ENCODE measurements at places on chromosomes 13 and 19.

- DNase-seq = peak; percentile 73
Observed at GRCh38 chr13:78241278-78241919, 322.8 kb upstream of the EDNRB start.

DNA sequence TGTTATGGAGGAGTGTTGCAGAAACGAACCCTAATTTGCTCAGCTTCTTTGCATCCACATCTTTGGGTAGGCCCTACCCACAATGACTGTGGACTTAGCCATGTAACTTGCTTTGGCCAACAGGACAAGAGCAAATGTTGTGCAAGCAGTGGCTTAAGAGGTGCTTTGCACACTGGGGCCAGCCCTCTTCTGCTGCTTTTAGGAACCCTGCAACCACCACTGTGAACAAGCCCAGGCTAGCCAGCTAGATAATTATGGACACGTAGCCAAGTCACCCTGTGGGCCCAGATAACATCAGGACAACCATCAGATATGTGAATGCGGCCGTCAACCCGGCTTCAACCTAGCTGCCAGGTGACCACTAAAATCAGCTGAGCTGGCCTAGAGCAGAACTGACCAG, 17.1 kb downstream of the C19orf47 start:
- no peak for DNase-seq

DNA sequence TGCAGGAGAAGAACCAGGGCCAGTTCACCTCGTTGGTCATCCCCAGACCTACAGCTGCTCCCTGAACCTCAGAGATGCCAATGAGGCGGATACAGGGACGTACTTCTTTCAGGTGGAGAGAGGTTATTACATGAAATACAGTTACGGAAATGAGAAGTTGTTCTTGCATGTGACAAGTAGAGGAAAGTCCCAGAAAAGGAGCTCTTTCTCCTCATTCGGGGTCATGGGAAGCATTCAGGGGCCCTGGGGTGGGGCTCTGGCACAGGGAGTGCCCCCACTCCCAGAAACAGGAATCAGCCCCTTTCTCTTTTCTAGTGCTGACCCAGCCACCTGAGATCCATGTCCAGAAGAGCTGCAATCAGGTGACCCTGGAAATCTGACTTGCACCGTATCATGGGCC, 4.5 kb upstream of the SIGLEC9 start:
- DNase-seq = no peak

- DNase-seq = no peak
Observed at GRCh38 chr13:40941581-40941980, 77.5 kb downstream of the ELF1 start.

- DNase-seq = no peak
Observed at GRCh38 chr19:5128251-5128935, 159.5 kb downstream of the KDM4B start.

DNA sequence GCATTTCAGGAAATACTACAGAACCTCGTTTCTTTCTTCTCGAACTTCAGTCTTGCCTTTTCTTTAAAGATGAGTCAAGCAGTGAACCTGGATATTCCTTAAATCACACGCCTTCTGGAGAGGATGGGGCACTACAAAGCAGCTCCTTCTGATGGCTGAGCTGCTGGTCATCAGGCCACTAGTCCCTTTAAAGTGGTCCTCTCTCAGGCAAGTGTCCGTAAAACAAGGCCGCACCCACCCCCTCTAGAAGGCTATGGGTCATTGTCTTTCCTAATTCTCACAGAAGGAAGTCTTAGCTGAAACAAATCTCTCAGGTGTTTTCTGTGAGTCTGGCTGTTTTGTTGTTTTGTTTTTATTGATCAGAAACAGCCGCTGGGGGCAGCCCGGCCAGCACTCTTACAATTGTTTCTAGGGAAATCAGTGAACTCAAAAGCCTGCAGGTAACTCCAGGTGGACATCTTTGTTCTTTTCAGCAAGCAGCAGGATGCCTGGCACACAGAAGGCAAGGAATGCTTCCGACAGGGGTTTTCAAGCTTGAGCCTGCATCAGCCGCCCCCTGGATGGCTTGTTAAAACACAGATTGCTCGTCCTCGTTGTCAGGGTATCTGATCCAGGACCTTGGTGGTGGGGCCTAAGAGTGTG, 45.4 kb downstream of the MBNL2 start:
- DNase-seq = no peak

DNA sequence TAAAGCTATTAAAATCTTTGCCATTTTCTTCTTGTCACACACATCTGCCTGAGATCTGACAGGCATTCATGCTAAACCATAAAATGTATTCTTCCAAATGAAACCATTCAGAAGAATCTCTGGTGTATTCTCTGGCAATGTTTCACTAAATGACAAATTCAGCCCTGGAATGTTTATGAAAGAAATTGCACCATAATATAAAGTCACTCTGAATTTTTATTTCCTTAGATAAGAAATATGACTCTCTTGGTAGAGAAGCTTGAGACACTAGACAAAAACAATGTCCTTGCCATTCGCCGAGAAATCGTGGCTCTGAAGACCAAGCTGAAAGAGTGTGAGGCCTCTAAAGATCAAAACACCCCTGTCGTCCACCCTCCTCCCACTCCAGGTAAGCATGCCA, 14.3 kb downstream of the OLFM4 start:
- no peak for DNase-seq
